ENCODE measurements at places on chromosomes 2 and 18. TPM values are rescaled to one million over a fixed set of nuclear protein-coding genes. Genes with fewer than 3 reads are reported as not detected.
A peak's percentile ranks its signal among the peaks of the same experiment; 100 is the strongest.

Gene NTSR2
- not detected for total RNA-seq

Gene CDH20
- 0.21 TPM for total RNA-seq

DNA sequence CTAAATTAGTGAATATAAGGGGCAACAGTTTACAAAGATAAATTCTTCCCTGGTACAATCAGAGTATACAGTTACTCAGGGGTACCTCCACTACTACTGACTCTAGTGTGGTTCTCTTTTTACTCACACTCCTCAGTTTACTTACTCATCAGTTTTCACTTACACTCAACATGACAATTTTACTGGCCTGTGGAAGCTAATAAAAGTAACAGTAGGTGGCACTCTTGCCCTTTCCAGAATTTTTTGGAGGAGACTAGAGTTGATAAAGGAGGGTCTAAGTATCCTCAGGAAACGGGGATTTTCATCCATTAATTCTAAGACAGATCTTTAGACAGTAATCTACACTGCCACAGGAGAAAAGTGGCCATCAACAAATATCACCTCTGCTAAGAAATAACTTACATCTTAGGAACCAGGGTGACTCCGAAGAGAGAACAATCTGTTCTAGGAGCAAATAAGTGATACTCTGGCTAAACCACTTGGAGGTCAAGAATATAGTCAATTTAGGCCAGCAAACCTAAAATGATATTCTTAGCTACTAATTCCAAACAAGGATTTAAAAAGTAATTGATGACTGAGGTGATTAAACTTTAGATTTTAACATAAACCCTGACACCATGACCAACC lies 61.3 kb downstream of the ATL2 start:
- H3K4me1 ChIP-seq, result peaks cover 4% of the 10 kb centered on the region
- no peak overlapping the region for H3K27ac ChIP-seq
- H3K36me3 ChIP-seq, result peaks cover 55% of the 10 kb centered on the region
- no peak overlapping the region for H3K4me3 ChIP-seq
- DNase-seq, result peak; percentile 83

DNA sequence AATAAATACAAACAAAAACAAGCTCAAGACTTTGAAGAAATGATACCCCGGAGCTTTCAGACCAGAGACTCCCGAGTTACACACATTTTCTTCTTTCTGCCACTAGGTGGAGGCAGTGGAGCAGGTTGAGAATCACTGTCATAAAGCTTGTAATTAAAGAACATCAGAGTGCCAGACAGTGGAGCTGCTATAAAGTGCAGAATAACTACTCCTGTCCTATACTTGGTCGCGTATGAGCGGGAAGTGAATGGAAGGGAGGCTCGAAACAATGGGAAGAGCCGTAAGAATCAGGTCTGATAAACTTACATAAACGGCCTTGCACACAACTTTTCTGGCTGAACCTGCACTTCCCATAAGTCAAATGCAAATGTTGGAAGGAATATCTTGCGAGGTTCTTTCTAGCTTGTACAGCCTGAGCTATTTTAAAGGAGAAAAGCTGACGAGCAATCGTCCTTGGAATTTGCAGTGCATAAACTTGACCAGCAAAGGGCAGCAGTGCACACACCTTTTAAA lies 189.0 kb downstream of the RPIA start:
- no peaks in the 10 kb centered on the region for H3K4me1 ChIP-seq
- no peak overlapping the region for H3K4me3 ChIP-seq
- H3K27ac ChIP-seq, result no peak overlapping the region
- H3K27me3 ChIP-seq, result peaks cover 32% of the 10 kb centered on the region
- DNase-seq, result peak; percentile 78
- no peaks in the 10 kb centered on the region for H3K36me3 ChIP-seq

GRCh38 chr2:55703350-55703749 lies 9.7 kb upstream of the PNPT1 start:
- no peak overlapping the region for H3K27ac ChIP-seq
- H3K27me3 ChIP-seq, result no peaks in the 10 kb centered on the region
- H3K4me1 ChIP-seq, result no peaks in the 10 kb centered on the region
- DNase-seq, result no peak

DNA sequence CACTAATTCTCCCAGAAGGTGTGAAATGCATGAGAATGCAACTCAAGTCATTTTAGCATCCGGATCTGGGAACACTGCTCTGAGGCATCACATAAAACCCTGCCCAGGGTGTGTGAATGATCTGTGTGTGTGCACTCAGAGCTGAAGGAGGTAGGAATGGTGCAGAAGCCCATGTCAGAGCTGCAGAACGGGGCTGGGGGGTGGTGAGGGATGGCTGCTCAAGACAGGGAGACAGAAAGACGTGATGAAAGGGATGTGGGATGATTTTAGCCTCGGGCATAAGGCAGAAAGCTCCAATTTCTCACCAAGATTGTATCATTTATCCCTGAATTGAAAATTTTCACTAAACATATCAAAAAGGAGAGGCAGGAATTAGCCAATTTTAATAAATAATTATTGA lies 369.1 kb downstream of the EIPR1 start:
- DNase-seq, result no peak
- peaks cover 25% of the 10 kb centered on the region for H3K4me1 ChIP-seq
- no peak overlapping the region for H3K27ac ChIP-seq
- H3K36me3 ChIP-seq, result no peaks in the 10 kb centered on the region

GRCh38 chr2:197869501-197870111 lies 65.2 kb downstream of the PLCL1 start:
- no peak overlapping the region for H3K4me3 ChIP-seq
- H3K4me1 ChIP-seq, result no peaks in the 10 kb centered on the region
- H3K36me3 ChIP-seq, result no peaks in the 10 kb centered on the region
- H3K27me3 ChIP-seq, result no peaks in the 10 kb centered on the region

- no peak overlapping the region for H3K27ac ChIP-seq
- H3K36me3 ChIP-seq, result no peaks in the 10 kb centered on the region
- H3K4me1 ChIP-seq, result no peaks in the 10 kb centered on the region
- DNase-seq, result no peak
- H3K27me3 ChIP-seq, result no peaks in the 10 kb centered on the region
Observed at GRCh38 chr18:22005191-22005841, 164.1 kb upstream of the GATA6 start.

Measured in A673 (cell line).